ENCODE measurements at places on chromosomes 4 and X.

DNA sequence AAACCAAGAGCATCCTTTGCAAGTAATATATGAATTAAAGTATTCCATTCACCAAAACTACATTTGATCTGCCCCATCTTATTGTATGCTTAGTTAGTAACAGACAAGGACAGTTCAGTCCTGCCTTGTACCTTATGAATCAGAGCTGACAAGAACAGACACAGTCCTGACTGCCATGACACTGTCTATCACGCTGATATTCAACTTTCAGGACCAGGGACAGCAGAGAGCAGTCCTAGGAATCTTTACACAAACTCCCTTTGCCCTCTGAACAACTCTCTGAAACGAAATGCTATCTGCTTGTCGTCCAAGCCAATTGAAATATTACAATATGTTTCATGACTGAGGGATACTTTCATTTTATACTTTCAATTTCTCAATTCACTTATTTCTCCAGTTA lies 268.6 kb upstream of the VCX start:
- peak; percentile 16 for DNase-seq

GRCh38 chrX:3526731-3527130 lies 180.3 kb upstream of the MXRA5 start:
- no peak for DNase-seq

GRCh38 chr4:73751166-73751565 lies 10.8 kb downstream of the CXCL8 start:
- no peak for DNase-seq

DNA sequence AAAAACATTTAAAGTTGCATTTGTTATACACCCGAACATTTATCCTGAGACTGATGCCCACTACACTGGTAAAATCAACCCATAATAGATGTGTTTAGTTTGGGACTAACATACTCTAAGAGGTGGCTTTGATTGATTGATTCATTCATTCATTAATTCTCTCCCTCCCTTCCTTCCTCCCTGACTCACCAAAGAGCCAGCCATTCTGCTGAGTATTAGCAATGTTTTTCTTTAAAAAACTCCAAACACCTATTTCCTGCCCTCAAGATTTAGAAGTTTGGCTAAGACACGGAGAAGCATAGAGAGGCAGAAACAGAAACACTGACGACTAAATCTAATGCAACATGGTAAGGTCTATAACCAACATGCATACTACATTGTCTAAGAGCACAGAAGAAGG lies 88.9 kb downstream of the RASL11B start:
- DNase-seq: no peak

- no peak for DNase-seq
Observed at GRCh38 chrX:82219129-82219528, 1017.2 kb downstream of the SH3BGRL start.

GRCh38 chr4:138437263-138437851 lies 195.2 kb upstream of the SLC7A11 start:
- no peak for DNase-seq

- peak; percentile 80 for DNase-seq
Observed at GRCh38 chrX:80807992-80808735, 1.5 kb downstream of the BRWD3 start.

DNA sequence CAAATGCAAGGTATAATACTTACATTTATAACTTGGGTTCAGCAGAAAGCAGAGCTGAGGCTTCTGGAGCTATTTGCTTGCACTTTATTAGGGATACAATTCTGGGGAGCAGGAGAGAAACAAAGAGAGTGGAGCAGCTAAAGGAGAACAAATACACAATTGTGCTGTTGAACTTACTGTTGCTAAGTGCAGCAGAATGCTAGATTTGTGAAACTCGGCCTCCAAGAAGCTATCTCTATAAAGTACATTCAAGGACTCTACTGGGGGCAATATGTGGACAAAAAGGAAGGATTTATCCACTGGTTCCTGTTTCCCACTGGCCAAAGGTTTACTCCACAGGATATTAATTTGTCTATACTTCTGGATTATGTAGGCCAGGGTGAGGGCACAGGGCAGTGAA lies 86.8 kb downstream of the PPP1R2C start:
- no peak for DNase-seq

GRCh38 chr4:110195561-110196205 lies 2.7 kb downstream of the ELOVL6 start:
- DNase-seq: no peak

GRCh38 chr4:34182306-34182705 lies 2062.0 kb downstream of the ARAP2 start:
- DNase-seq: no peak

GRCh38 chr4:145388043-145388442 lies 93.6 kb upstream of the SMAD1 start:
- no peak for DNase-seq

GRCh38 chr4:78592088-78592783 lies 40.7 kb downstream of the ANXA3 start:
- DNase-seq: no peak

DNA sequence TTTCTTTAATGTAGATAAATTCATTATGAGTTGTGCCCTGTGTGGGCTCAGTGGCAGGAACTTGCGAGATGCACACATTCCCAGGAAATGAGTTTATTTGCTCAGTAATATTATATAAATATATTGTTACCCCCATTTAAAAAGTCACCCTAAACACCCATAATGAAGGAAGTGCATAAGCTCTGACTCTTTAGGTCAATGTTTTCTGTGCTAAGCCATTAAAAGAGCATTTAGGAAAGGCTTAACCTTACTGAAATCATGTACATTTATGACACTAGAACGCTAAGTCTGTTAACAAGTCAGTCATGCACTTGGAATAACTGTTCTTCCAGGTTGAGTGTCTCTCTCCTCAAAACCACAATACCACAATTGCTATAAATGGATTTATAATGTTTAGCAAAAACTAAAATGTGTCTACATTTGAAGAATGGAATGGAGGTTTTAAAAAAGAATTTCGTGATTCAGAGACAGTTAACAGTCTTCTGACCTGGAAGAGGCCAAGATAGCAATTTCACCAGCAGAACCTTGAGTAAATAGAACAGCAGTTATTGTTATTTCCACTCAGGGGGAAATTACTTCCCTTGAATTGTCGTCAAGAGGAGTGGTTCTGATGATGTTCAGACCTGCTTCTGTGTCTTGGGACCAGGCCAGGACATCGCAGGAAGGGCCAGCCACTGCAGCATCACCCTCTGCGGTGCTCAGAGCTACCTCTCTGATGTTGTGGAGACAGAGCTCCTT lies 91.1 kb upstream of the VEGFC start:
- no peak for DNase-seq

DNA sequence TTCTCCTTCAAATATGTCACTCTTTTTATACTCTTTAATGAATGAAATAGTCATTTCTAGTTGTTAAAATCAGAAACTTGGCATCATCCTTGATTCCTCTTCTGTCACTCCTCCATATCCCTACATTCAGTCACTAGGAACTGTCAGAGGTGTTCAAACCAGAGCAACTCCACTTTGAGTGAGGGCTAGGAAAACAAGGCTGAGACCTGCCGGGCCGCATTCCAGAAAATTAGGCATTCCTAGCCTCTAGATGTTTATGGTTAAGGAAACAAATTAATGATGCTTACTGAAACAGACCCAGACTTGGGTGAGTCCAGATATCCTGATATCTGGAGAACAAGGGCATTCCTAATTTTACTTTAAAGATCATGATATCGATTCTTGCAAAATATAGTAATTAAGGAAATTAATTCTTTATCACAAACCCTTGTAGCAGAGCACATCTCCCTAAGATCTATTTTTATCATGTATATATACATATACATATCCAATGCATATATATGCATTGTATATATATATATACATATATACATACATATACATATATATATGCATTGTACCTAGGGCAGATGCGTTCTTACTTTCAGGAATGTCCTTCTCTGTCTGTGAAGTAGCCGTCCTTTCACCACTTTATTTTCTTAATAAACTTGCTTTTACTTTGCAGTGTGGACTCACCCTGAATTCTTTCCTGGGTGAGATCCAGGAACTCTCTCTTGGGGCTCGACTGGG lies 98.4 kb upstream of the GC start:
- DNase-seq: no peak

DNA sequence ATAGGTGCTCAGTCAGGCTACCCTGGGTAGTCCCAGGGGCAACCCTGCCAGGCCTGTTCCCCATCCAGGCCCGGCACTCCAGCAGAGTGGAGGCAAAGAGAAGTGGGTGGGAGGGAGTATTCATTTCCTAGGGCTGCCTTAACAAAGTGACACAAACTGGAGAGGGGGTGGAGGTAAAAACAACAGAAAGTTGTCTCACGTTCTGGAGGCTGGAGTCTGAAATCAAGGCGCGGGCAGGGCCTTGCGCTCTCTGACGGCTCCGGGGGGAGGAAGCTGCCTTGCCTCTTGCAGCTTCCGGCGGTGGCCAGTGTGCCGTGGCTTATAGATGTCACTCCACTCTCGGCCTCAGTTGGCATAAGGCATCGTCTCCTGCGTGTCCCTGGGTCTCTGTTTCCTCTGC lies 90.8 kb downstream of the DCTD start:
- DNase-seq: no peak

GRCh38 chrX:107857837-107858236 lies 32.2 kb downstream of the MID2 start:
- no peak for DNase-seq

DNA sequence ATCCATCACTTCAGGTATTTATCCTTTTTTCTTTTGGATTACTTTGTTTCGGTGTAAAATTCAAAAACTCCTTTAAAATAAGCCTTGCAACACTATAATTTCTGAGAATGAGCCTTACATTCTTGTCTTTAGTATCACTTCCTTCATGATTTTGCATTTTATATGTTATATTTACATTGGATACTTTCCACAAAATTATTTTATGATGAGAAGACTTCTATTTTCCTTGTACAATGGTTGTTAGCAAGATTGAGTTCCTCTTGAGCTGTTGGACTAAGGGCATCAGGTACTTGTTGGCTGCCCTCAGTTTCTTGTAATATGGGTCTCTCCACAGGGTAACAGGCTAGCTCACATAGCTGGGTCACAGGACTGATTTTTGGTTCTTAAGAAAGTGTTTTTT lies 22.7 kb upstream of the HPGDS start:
- no peak for DNase-seq

- no peak for DNase-seq
Observed at GRCh38 chr4:173272996-173273395, 61.2 kb downstream of the HMGB2 start.

DNA sequence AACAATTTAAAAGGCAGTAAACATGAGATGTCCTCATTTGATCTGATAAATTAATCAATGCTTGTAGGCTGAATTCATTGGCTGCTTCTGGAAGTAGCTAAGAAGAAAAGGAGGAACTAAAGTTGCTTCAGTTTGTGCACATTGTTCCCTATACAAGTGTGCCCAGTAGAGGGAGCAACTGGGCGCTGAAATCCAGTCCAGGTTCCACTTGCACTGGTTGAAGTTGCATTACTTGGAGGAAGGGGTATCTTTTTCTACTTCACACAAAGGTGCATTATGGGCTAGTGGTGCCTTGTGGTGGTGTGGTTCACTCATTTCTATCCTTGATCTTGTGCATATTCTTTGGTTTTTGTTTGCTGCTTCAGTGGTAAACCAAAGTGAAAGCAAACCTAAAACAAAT lies 67.9 kb upstream of the SOX3 start:
- peak; percentile 18 for DNase-seq

DNA sequence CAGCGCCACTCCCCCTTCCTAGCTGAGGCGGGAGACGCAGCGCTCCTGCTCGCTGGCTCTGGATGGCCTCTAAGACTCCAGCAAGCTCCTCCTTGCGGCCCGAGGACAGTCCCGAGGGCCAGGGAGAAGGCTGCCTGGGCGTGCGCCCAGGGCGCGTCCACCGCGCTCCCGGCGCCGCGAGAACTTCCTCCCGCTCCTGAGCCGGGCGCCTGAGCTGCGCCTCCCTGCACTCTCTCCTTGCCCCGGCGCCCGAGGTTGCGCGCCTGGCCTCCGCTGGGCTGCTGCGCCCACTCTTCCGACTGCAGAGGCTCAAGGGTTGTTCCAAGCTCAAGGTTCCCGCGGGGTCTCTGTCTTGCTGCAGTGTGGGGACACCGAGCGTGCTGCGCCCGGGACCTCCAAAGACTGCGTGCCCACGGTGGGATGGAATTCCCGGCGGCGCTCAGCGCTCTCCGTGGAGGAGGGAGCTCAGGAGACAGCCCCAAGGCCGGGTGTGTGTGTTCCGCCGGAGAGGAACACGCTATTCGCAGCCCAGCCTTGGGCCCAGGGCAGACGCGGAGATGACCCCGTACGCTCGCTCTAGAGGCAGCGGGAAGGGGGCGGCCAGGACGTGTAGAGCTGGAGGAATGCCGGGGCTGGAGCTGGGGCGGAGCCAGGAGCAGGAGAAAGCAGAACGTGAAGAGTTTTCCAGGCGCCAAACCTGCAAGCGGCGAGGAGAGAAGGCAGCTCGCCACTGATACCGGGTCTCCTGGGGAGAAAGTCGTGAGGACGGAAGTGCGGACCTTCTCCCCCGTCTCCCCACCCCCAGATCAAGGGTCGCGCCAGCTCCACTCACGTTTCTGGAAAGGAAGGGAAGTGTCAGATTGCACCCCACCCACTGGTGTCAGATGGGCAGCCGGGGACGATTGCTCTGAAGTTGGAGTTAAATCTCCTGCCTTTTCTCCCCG lies at the start of gene ARHGAP6:
ARHGAP6 (minus strand) TSS at position 753 of the 944 bp plus-strand sequence. CDS start 1,092 bp downstream, outside the sequence.
- peak; percentile 74 for DNase-seq

- DNase-seq: no peak
Observed at GRCh38 chr4:142377342-142378091, 468.6 kb downstream of the INPP4B start.

DNA sequence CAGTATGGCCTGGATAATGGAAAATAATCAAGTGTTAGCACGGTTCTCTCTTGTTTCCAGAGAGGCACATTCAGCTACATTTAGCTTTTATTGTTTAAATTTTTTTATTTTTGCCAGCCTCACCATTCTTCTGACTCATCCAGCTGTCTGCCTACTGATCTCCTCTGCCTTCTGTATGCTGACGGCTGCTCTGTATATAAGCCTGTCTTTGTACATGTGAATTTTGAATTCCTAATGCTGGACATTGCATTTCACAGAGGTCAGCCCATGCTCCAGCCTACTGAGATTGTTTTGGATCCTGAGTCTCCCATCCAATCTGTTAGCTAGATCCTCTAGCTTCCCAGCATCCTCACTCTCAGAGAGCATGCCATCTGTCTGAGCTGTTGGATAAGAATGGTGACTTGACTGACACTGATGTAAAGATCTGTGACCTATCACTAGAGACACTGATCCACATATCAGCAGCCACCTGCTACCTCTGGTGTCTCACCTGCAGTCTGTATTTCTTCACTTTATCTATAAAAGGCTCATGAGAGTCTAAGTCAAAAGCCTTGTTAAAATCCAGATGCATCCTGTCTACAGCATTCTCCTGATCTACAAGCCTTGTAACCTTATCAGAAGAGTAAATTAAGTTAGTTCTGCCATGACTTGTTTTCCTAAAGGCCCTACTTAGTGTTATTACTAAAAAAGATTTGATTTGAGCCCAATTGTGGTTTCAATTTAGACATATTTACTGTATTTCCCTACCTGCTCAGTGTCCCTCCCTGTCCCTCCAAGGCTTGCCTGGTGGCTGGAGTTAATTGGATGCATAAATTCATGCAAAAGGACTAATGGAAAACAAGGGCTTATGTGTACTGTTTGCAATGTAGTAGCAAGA lies 25.6 kb upstream of the ARHGAP36 start:
- no peak for DNase-seq

GRCh38 chrX:145881175-145881995 lies 63.8 kb downstream of the SLITRK2 start:
- no peak for DNase-seq

GRCh38 chrX:22093550-22093949 lies 61.4 kb downstream of the PHEX start:
- no peak for DNase-seq

Measured in right hindlimb (tissue), 1 donor.